Thyroid gland (tissue), 4 donors: ENCODE measurements at places on chromosomes 3 and 15. TPM values are rescaled to one million over a fixed set of nuclear protein-coding genes. Genes with fewer than 3 reads are reported as not detected.

COL6A5 gene
- not detected for total RNA-seq

DNA sequence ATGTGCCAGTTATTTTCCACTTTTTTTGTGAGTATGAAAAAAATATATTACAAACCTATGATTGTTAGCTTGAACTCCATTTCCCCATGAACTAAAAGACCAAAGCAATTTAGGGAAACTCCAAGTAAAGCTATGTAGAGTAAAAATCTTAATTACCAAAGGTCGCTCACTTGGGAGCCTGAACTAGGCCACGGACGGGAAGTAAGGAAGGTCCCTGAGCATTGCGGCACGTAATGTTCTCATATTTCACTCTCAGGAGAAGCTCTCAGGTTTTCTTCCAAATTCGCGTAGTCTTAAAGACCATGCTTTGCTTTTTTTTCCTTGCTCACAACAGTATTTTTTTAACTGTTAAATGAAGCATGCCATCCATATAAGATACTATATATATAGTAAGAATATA lies 215.3 kb upstream of the RARB start:
- DNase-seq: no peak
- no peak overlapping the region for H3K4me3 ChIP-seq
- H3K27me3 ChIP-seq: no peaks in the 10 kb centered on the region
- H3K4me1 ChIP-seq: no peaks in the 10 kb centered on the region

DNA sequence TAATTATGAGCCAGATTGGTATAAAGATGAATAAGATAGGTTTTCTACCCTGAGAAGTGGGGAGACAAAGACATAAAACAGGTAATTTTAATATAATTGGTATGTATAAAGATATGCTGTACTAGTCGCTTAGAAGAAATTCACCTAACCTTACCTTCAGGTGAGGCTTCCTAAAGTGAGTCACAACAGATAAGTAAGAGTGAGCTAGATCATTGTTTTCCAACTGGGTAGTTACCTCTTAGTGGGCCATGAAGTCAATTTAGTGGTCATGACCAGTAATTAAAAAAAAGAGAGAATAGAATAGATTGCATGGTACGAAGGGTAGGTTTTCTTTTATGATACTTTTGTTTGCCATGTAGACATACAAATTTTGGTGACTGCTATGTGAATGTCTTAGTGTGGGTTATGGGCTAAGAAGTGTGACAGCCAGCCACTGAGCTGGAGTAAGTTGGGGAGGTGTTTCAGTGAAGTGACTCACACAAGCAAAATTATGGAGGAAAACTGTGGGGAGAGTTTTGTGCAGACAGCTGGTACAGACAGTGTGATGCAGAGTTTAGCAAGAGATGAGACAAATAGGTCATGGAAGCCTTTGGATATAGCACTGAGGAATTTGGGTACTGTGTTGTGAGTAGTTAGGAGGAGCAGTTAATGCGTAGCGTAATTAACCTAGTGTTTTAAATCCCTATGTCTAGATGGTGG lies 8.2 kb downstream of the TRNT1 start:
- no peak for DNase-seq
- H3K4me3 ChIP-seq: no peak overlapping the region
- peaks cover 10% of the 10 kb centered on the region for H3K36me3 ChIP-seq
- no peaks in the 10 kb centered on the region for H3K4me1 ChIP-seq
- no peak overlapping the region for H3K27ac ChIP-seq

DNA sequence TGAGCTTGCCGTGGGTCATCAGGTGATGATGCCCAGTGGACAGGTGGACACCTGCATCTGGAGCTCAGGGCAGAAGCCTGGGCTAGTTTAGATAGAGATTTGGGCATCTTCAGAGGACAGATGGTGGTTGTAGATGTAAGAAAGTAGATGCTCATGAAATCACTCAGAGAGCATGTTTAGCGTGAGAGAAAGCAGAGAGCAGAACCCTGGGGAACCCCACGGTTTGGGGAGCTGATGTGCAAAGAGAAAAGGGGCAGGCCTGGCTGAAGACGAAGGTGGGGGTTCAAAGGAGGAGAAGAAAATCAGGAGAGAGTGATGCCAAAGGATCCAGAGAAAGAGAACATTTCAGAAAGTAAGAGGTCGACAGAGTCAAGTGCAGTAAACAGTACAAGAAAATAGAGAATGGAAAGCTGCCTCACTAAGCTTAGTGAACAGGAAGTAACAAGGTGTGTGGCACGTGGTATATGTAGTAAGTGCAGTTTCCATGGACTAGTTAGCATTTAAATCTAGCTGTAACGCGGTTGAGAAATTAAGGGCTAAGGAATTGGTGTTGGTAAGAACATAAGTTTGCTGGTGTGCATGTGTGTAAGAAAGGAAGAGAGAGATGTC lies 13.5 kb downstream of the TIGIT start:
- H3K36me3 ChIP-seq: no peaks in the 10 kb centered on the region

CCR8 gene
- not detected for total RNA-seq

- no peaks in the 10 kb centered on the region for H3K4me1 ChIP-seq
- H3K27me3 ChIP-seq: no peaks in the 10 kb centered on the region
- no peak overlapping the region for H3K27ac ChIP-seq
Measured at GRCh38 chr3:36895496-36896409, 49.1 kb downstream of the TRANK1 start.

FAM81A gene
- 14.3 TPM for total RNA-seq

CX3CR1 gene
- total RNA-seq: 1.9 TPM

BOC gene
- 68.3 TPM for total RNA-seq

- no peaks in the 10 kb centered on the region for H3K27me3 ChIP-seq
- no peaks in the 10 kb centered on the region for H3K4me1 ChIP-seq
- no peaks in the 10 kb centered on the region for H3K36me3 ChIP-seq
Measured at GRCh38 chr3:133860519-133860918, 35.2 kb downstream of the RAB6B start.

ENTPD3 gene
- 4.2 TPM for total RNA-seq

CNTN3 gene
- 5.5 TPM for total RNA-seq

GRCh38 chr3:133413161-133414020 lies 13.5 kb downstream of the BFSP2 start:
- H3K4me3 ChIP-seq: no peak overlapping the region
- DNase-seq: no peak
- no peaks in the 10 kb centered on the region for H3K4me1 ChIP-seq
- no peaks in the 10 kb centered on the region for H3K27me3 ChIP-seq
- no peaks in the 10 kb centered on the region for H3K36me3 ChIP-seq
- H3K27ac ChIP-seq: no peak overlapping the region

GRCh38 chr15:70499791-70500190 lies 263.6 kb downstream of the UACA start:
- DNase-seq: no peak
- H3K27me3 ChIP-seq: no peaks in the 10 kb centered on the region
- no peaks in the 10 kb centered on the region for H3K36me3 ChIP-seq
- peaks cover 10% of the 10 kb centered on the region for H3K4me1 ChIP-seq

GPR171 gene
- total RNA-seq: 2.9 TPM

- H3K4me1 ChIP-seq: no peaks in the 10 kb centered on the region
- no peaks in the 10 kb centered on the region for H3K36me3 ChIP-seq
- no peaks in the 10 kb centered on the region for H3K27me3 ChIP-seq
- no peak for DNase-seq
- H3K4me3 ChIP-seq: no peak overlapping the region
Measured at GRCh38 chr15:37709669-37710068, 224.8 kb upstream of the TMCO5A start.

RBPMS2 gene
- 3.5 TPM for total RNA-seq

GRCh38 chr15:66838671-66839239 lies 136.7 kb downstream of the SMAD6 start:
- no peak for DNase-seq
- H3K36me3 ChIP-seq: no peaks in the 10 kb centered on the region
- no peak overlapping the region for H3K4me3 ChIP-seq
- peaks cover 44% of the 10 kb centered on the region for H3K4me1 ChIP-seq
- no peaks in the 10 kb centered on the region for H3K27me3 ChIP-seq

DNA sequence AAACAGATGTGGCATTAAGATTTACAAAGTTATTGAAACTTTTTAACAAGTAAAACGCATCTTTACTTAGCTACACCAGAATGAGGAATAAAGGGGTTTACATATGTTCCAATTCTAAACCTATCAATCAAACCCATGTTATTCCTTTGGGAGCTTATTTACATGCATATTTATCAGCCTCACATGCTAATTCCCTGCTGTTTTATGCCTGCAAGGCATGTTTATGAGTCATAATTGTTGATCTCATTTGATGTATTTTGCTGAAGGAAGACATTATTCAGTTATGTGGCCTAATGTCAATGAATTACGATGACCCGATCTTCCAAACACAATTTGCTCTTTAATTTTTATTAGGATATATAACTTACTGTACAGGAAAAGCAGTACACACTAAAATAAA lies 272.9 kb downstream of the TBC1D5 start:
- H3K27me3 ChIP-seq: no peaks in the 10 kb centered on the region
- DNase-seq: no peak
- no peaks in the 10 kb centered on the region for H3K4me1 ChIP-seq
- H3K36me3 ChIP-seq: no peaks in the 10 kb centered on the region
- no peak overlapping the region for H3K4me3 ChIP-seq

DNA sequence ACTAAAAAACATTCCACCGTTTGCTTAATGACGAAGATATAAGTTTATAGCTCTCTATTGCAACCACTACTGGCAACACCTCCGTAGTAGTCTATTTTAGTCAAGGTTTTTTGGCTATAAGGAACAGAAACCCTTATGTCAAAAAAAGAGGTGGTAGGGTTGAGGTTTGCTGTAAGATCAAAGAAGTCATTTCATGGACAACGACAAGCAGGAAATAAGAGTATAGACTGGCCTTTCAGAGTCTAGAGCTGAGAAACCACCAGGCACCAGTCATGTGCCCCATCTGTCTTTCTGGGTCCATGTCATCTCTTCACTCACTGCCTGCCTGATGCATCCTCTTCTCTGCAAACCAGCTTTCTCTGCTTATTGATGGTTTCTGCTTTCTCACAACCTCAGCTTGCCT lies 42.7 kb downstream of the THBS1 start:
- H3K36me3 ChIP-seq: no peaks in the 10 kb centered on the region
- H3K27me3 ChIP-seq: no peaks in the 10 kb centered on the region
- no peak overlapping the region for H3K4me3 ChIP-seq
- peaks cover 9% of the 10 kb centered on the region for H3K4me1 ChIP-seq
- DNase-seq: no peak

DNA sequence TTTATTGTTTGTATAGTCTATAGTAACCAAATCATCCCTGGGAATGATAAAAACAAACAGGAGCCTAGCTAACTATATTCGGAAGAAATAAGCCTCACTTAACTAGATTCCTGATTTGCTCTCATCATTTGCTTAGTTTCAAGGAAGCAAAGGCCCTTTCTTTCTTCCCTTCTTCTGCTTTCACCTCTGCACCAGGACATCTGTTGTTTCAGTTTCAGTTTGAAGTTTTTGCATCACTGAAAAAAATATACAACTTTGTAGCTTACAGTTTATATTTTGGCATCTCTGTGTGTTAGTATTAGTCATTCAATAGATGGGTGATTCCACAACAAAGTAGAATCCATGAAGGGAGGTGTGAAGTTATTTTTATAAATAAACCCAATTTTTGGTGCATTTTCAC lies 113.6 kb upstream of the SNTN start:
- H3K27me3 ChIP-seq: no peaks in the 10 kb centered on the region
- H3K4me3 ChIP-seq: no peak overlapping the region
- H3K27ac ChIP-seq: no peak overlapping the region
- H3K36me3 ChIP-seq: no peaks in the 10 kb centered on the region
- no peak for DNase-seq
- no peaks in the 10 kb centered on the region for H3K4me1 ChIP-seq

- DNase-seq: peak; percentile 86
- peaks cover 7% of the 10 kb centered on the region for H3K36me3 ChIP-seq
- peak overlapping the region; percentile 98 for H3K27ac ChIP-seq
- H3K4me3 ChIP-seq: peak overlapping the region; percentile 79
- H3K4me1 ChIP-seq: peaks cover 19% of the 10 kb centered on the region
Measured at GRCh38 chr15:74614744-74615507, 710 bp upstream of the CLK3 start.

- no peak for DNase-seq
- peaks cover 6% of the 10 kb centered on the region for H3K36me3 ChIP-seq
- no peaks in the 10 kb centered on the region for H3K4me1 ChIP-seq
- no peaks in the 10 kb centered on the region for H3K27me3 ChIP-seq
- H3K4me3 ChIP-seq: no peak overlapping the region
Measured at GRCh38 chr3:32712506-32713055, 27.6 kb downstream of the CNOT10 start.

DNA sequence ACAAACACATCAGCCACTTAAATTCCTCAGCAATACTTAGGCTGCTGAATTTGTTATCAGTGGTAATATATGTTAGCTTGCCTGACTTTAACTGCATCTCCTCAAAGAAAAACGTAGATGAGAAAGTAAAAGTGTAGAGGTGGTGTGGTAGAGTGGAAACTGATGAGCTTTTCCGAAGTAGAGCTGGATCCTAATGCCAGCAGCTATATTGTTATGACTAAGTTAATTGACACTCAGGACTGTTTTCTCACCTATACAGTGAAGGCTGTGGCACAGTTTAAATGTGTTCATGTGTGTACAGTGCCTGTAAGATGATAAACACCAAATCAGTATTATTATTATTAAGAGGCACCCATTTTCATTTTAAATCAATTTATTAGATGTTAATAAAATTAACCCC lies 174.9 kb downstream of the TNIK start:
- no peak overlapping the region for H3K4me3 ChIP-seq
- no peaks in the 10 kb centered on the region for H3K36me3 ChIP-seq
- no peak for DNase-seq
- H3K4me1 ChIP-seq: peaks cover 20% of the 10 kb centered on the region

DNA sequence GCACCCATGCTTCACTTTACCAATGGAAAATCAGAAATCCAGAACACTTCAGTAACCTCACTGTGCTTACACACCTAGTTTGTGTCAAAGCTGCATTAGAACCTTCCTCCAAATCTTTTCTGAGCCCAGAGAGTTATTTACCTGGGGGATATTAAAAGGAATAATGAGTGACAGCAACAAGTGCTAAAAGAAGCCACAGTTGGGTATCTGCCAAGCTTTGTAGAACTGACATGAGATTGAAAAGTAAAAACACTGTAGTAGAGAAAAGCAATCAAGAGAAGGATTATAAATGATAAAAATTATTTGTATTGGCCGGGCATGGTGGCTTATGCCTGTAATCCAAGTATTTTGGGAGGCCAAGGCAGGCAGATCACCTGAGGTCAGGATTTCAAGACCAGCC lies 8.8 kb upstream of the TBC1D23 start:
- no peak overlapping the region for H3K27ac ChIP-seq
- H3K4me3 ChIP-seq: no peak overlapping the region
- no peaks in the 10 kb centered on the region for H3K36me3 ChIP-seq
- no peaks in the 10 kb centered on the region for H3K27me3 ChIP-seq

- no peak overlapping the region for H3K27ac ChIP-seq
- H3K4me3 ChIP-seq: no peak overlapping the region
- no peak for DNase-seq
Measured at GRCh38 chr3:73557986-73558726, 66.6 kb downstream of the PDZRN3 start.

SLC6A11 gene
- not detected for total RNA-seq

DNA sequence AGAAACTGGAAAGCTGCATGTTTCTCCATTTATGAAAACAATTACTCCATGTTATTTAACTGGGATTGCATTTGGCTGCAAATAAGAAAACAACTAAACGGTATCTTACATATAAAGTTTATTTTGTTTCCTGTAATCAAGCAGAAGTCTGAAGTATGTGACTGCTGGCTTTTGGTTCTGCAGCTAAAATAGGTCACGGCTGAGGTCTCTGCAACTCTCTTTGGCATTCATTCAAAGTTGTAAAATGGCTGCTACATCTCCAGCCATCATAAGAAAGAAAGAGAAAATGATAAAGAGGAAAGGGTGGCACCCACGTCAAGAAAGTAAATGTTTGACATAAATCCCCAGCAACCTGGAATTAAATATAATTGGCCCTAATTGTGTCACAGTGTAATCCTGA lies 406.1 kb downstream of the TBC1D5 start:
- H3K27me3 ChIP-seq: no peaks in the 10 kb centered on the region
- H3K27ac ChIP-seq: no peak overlapping the region
- no peaks in the 10 kb centered on the region for H3K4me1 ChIP-seq
- no peaks in the 10 kb centered on the region for H3K36me3 ChIP-seq

RNF123 gene
- total RNA-seq: 25.9 TPM
